Mesothelial cell of epicardium (in vitro differentiated cells): ENCODE measurements at places on chromosomes 5 and 9.

DNA sequence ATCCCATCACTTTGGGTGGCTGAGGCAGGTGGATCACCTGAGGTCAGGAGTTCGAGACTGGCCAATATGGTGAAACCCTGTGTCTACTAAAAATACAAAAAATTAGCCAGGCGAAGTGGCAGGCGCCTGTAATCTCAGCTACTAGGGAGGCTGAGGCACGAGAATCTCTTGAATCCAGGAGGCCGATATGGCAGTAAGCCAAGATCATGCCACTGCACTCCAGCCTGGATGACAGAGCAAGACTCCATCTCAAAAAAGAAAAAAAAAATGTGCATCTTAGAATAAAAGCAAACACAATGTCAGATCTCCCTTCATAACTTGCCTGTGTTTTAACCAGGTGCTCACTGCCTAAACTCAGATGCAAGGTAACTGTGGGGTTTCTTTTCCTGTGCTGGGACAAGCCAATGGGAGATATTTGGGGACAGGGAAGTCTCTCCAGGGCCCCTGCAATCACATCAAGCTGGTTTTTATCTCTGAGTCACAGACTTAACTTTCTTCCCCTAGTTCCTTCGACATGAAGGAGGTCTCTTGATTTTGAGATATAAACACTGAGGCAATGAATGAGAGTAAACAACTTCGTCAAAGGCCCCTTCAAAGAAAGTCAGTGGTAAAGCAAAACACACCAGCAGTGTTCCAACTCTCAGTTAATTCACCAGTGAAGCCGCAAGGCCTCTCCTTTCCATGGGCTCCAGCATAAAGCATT lies 99.1 kb downstream of the SNX18 start:
- DNase-seq, result no peak

DNA sequence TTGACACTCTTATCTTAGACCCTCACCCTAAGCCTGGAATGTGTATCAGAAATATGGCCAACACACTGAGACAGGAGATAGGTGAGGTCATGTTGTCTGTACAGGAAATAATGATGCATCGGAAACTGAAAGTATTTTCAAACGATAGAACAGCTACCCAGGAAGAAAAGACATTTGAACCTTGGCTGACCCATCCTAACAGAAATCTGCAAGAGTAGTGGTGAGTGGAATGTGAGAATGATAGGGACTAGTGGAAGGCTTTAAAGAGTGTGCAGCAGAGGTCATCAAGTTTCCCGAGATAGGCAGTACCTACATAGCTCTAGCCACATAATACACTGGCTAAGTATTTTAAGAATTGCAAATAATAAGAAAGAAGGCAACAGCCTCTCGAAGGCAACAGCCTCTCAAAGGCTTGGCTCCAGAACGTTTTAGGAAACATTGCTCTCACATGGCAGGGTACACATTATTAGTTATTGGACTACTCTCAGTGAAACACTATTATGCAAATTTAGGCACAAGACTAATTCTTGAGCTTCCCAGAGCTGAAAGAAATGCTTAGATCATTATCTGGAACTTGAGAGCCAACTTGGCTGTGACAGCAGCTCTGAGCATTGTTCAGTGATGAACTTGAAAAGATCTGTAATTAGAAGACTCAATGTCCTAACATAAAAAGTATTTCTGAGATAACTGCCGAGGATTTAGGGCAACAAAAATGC lies 133.1 kb upstream of the FBXL7 start:
- no peak for DNase-seq

- no peak for DNase-seq
Observed at GRCh38 chr5:132026516-132027008, 15.1 kb upstream of the ACSL6 start.

DNA sequence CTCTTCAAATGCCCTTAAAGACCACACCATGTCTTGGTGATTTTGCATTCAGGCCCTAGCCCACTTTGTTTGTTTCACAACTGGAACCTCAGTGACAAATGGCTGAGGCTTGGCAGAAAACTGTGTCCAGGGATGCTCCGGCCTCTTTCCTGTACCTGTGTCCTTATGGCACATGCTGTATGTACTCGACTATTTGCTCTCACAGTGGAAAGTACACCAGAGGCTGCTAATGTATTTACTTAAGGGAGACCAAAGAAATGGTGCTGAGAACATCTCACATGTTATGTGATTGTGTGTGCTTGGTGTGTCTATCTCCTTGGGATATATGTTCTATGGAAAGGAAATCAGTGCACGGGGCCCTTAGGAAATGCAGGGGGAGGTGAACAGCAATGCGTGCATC lies 263.3 kb downstream of the GADD45G start:
- no peak for DNase-seq

DNA sequence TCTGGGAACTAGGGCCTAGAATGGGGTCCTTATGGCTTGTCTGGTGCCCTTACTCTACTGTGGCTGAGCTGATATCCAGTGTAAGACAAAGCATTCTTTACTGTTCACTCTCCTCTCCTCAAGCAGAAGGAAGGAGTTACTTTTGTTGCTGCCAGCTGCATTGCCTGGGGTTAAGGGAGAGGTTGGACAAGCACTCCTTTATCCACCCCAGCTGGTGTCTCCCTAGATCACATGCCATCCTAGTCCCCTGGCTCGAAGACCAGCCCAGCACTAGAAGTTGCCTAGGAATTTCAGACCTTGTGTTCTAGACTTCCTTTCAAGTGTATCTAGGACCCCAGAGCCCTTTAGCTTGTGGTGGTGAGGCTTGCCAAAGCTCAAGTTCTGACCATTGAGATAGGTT lies 1051.5 kb upstream of the C9orf72 start:
- no peak for DNase-seq

GRCh38 chr5:127697894-127698600 lies 5.1 kb upstream of the CCDC192 start:
- no peak for DNase-seq

DNA sequence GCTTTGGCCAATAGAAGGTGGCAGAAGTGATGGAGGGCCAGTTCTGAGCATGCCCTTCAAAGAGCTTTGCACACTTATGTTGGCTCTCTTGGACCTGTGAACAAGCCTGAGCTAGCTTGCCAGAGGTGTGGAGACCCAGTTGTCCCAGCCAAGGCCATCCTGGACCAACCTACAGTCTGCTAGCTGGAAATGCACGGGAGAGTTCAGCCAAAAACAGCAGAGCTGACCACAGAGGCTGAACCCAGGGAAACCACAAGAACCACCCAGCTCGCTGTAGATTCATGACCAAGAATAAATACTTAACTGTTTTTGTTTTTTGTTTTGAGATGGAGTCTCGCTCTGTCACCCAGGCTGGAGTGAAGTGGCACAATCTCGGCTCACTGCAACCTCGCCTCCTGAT lies 65.4 kb upstream of the HAND1 start:
- DNase-seq, result no peak

DNA sequence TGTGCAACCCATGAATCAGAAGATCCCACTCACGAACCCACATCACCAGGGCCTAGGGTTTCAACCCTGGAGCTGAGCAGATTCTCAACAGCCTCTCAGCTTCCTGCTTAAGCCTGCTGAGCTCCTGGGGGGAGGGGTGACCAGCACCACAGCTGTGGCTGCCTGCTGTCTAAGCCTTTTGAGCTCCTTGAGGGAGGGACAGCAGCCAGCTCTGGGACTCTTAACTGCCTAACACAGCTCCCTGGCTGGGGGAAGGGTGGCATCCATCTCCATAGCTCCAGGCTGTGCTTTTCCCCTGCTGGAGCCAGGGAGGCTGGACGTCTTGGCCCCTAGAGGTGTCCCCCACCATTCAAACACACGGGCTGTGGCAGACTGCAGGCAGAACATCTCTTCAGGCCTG lies 250.3 kb downstream of the DMAC1 start:
- DNase-seq, result no peak

GRCh38 chr5:16592255-16592654 lies 24.5 kb downstream of the RETREG1 start:
- DNase-seq, result no peak

DNA sequence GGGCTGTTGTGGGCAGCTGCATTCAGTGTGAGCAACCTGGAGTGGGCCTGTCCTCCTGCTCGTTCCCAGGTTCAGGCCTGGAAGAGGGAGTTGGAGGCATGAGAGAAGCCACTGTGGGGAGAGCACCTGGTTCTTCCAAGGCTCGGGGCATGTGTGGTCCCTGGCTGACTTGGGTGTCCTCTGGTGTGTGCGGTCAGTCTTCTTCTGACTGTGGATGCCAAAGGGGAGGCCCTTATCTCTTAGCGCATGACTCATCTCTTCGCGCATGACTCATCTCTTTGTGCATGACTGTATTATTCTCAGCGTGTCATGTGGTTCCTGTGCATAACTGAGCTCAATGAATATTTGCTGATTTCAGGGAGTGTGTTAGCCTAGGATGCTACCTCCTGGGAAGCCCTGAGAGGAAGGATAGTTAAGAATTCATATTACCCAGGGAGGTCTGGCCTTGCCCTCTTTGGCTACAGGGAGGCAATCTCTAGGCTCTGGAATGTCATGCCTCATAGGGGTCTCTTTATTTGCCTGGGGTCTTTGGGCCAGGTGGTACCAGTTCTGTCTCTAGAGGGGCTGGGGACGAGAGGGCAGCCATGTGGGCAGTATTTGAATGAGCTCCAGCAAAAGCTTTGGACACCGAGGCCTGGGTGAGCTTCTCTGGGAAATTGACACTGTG lies 188.7 kb downstream of the HSPA4 start:
- DNase-seq, result no peak

DNA sequence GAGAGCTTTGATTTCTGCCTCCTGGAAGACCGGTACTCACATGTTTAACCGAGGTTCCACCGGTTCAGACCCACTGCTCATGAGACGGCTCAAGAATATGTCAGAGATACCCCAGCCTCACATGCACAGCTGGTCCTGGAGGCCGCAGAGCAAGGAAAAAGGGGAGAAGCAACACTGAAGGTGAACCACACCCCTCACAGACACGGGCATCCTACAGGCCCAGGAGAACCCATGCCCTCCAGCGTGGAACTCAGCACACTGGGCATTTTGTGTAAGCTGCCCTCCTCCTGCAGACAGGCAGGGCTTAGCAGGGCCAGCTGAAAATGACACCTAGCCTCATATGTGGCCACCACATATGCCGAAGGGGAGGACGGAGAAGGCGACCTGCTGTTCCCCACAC lies 37.4 kb downstream of the SEMA4D start:
- no peak for DNase-seq

- no peak for DNase-seq
Observed at GRCh38 chr9:95100071-95100627, 217.4 kb downstream of the FANCC start.

- no peak for DNase-seq
Observed at GRCh38 chr5:58775701-58776262, 192.9 kb downstream of the RAB3C start.

GRCh38 chr5:132327252-132327955 lies 33.2 kb downstream of the SLC22A4 start:
- DNase-seq, result no peak

- no peak for DNase-seq
Observed at GRCh38 chr9:124726886-124727285, 44.2 kb downstream of the NR6A1 start.

DNA sequence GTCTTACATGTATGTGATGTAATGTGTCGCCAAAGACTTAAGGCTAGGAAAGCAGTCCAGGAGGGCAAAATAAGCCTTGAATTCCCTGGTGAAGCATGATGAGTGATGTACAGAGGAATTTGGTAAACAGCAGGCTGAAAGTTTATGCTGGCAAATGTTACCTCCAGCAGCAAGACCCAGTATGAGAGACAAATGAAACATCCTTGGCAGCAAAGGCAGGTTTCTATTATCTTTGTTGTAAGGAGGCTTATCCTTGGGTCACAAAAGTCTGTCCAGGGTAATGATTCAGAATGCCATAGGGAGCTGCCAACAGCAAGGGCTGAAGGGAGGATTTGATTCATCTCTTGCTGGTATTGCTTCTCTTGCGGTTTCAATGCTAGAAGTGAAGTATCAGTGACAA lies 75.9 kb upstream of the HTR4 start:
- DNase-seq, result no peak

DNA sequence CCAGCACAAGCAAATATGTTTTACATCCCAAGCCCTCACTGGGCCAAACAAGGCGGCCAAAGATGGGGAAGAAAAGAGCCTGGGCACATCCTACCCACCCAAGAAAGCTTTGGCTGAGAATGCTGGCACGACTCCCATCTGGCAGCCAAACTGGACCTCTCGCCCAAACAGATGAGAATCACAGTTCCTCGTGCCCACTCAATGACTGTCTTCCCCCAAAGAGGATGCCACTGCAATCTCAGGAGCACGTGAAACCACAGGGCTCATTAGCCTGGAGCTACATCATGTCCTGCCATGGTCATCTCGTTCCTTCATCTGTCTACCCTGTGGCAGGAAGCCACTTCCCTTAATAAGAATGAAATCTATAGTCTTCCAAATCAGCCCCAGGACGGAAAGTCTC lies 536.8 kb downstream of the BNC2 start:
- DNase-seq, result no peak

GRCh38 chr5:78102500-78102899 lies 192.0 kb downstream of the AP3B1 start:
- DNase-seq, result no peak

DNA sequence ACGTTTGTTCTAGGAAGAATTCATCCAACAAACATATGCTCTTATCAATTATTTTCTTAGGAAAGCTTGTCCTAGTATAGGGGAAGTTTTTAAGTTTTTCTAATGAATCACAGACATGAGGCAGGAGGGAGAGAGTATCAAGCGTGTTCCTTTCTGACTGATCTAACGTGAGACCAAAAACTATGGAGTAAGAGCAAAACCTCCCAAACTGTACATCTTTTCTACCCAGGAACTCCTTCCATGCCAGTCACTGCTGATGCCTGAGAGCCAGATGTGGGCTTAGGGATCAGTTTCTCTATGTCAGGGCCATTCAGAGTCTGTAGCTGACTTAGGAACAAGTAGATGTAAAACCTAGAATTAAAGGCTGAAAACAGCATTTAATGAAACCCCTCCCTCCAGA lies 51.7 kb upstream of the NFIB start:
- DNase-seq, result no peak

GRCh38 chr9:128503870-128504269 lies 649 bp upstream of the GLE1 start:
- DNase-seq, result no peak

DNA sequence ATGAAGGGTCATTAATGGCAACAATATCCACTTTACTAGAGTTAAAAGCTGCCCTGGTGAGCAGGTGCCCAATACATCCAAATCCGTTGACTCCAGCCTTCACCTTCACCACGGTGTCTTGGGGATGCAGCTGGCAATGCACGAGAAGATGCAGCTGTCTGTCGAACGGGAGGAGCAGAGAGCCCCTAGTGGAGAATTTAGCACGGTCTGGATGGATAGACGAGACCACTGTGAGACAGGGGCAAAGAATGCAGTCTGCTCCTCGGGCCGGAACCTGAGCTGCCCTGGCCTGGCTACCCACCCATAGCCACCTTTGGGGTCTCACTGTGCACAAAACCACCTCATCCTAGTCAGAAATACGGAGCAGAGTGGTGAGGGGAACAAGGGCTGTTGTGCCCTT lies 35.1 kb downstream of the ADRA1B start:
- DNase-seq, result no peak

- DNase-seq, result no peak
Observed at GRCh38 chr9:21564175-21564574, 82.1 kb upstream of the IFNE start.

GRCh38 chr5:98569288-98569687 lies 204.2 kb upstream of the RGMB start:
- DNase-seq, result no peak
